HS-5 (cell line): ENCODE measurements at places on chromosomes 2 and 18.

DNA sequence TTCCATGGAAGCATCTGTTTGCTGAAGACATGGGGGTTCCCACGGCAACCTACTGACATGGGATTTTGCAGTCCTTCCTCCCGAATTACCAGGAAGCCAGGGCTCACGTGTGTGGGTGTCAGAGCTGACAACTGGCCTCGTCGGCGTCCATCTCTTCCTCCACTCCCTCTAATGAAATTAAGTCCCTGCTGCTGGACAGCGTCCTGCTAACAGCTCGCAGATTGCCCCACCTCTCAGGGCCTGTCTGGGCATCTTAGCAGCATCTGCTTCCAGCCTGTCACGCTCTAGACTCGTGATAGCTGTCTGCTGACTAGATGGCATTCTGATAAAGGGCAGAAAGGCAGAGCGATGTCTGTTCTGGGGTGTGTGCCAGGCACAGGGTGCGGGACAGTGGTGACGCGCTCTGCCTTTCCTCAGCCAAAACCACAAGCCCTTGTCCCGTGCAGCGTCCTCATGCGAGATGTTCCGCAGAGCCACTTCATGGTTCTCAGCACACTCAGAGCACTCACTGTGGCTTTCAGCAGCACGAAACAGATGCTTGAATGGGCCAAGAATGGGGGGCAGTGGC, 161.1 kb downstream of the ARL4C start:
- DNase-seq = no peak

- peak; percentile 40 for DNase-seq
These were observed 54.1 kb downstream of the ETAA1 start for GRCh38 chr2:67451086-67451832.

DNA sequence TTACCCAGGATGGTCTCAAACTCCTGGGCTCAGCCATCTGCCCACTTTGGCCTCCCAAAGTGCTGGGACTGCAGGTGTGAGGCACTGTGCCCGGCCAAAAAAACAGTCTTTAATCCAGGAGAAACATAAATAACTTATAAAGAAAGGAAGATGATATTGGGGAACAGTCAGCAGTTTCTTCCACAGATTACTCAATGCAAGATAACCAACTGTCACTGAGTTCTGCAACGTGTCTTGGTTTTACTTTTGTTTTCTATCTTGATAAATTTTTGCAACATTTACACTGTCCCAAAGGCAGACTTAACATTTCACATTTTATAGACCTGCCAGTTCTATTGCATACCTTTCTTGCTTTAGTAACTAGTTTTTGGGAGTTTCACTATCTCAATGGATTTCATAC, 71.1 kb downstream of the ANKRD44 start:
- DNase-seq = no peak

GRCh38 chr2:226671141-226671676, 128.4 kb downstream of the IRS1 start:
- DNase-seq = no peak

DNA sequence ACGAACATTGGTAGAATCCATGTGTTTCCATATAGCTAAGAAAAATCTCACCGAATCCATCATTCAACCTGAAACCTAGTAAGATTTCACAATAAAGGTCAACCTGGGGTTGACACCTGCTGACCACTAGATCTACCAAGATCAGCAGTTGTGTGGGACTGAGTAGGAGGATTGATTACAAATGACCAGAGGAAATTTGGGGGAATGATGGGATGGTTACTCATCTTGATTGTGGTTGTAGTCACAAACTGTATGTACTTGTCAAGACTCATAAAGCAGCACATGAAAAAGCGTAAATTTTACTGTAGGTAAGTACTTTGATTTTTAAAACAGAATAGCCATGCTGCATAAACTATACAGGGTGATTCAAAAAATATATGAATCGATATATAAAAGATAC, 14.7 kb downstream of the DAPL1 start:
- no peak for DNase-seq

DNA sequence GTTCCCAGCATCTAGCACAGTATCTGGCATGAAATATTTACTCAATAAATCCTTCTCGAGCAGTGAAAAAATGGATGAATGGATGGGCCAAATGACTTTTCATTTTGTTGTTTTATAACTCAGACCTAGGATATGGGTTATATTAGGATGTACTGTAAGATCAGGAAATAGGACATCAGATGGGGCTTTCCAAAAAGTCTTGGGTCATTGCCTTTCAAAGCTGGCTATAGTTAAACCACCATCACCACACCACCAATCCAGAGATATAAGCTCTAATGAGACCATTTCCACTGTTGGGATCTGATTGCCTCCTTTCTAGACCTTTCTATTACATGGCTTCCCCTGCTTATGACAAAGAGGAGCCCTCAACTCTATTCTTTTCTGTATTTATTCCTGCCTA, 525.0 kb upstream of the TCF4 start:
- no peak for DNase-seq

- DNase-seq = no peak
These were observed 5.9 kb downstream of the ZSCAN30 start for GRCh38 chr18:35283923-35284794.

GRCh38 chr2:173048897-173049661, 26.6 kb upstream of the MAP3K20 start:
- DNase-seq = peak; percentile 98

DNA sequence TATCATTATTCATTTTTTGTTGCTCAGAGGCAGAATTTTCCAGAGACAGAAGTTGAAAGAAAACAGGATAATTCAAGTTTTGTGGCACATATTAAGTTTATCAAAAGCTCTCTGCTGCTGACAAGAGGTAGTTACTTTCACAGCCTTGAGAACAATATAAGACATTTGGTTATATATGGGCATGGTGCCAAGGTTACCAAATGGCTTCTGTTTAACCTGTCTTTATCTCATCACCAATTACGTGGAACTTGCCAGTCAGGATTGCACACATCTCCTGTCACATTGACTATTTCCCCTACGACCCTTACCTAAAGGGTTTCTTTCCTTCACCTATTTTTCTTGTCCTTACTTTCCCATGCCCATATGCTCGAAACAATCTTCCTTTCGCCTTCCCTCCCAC, 35.9 kb downstream of the KLF7 start:
- no peak for DNase-seq

- peak; percentile 25 for DNase-seq
These were observed 126.8 kb upstream of the SERPINE2 start for GRCh38 chr2:224165901-224166319.

DNA sequence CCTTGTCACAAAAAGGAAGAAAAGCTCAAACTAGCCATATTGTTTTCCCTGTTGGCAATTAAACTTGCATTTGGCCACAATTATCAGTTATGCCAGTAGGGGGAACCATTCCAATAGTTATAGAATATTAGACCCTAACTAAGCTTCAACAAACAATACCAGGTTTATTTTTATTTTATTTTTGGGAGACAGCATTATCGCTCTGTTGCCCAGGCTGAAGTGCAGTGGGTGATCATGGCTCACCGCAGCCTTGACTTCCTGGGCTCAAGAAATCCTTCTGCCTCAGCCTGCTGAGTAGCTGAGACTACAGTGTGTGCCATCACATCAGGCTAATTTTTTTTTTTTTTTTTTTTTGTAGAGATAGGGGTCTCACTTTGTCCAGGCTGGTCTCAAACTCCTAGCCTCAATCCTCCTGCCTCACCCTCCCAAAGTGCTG, 102.1 kb downstream of the ATAD2B start:
- peak; percentile 35 for DNase-seq

- no peak for DNase-seq
These were observed 8.2 kb upstream of the KIAA2012 start for GRCh38 chr2:202064881-202065230.

DNA sequence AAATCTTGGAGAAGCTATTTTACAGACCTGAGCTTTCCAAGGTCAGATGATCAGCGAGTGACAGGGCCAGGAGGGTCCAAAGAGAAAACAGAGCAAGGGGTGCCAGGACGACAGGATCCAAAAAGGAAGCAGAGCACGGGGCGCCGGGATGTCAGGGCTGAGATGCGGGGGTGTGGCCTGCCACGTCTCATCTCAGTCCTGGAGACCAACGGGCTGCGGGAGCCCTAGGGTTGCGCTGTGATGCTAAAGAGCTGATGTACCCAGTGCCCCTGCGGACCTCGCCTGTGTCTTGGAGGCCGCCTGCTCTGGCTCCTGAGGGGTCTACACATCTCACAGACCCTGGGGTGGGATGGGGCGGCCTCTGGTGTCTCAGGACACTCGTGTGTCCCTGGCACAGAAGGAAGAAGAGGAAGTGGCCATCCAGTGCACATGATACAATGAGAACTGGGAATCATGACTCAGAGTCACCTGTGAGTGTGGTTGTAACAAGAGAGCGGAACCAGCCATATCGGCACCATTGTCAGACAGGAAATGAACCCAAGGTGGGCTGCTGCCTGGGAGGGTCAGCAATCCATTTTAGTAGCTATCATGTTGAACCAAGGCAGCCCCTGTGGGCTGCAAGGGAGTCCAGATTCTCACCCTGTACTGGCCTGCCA, 97.8 kb downstream of the MYT1L start:
- DNase-seq = no peak

- no peak for DNase-seq
These were observed 1.5 kb upstream of the MPPE1 start for GRCh38 chr18:11909591-11910026.

DNA sequence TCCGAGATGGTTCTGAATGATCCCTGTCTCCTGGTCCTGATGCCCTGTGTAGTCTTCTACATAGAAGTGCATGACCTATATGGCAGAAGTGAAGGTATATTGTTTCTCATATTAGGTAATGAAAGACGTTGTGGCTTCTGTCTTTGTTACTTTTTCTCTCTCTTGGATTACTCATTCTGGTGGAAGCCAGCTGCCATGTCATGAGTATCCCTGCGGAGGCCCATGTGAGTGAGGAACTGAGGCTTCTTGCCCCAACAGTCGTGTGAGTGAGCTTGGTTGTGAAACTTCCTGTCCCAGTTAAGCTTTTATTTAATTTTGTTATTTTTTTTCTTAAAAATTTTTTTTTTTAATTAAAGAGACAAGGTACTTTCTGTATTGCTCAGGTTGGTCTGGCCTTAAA, 134.7 kb downstream of the UBR3 start:
- DNase-seq = peak; percentile 58

GRCh38 chr2:230144355-230144754, 75.4 kb downstream of the SP110 start:
- no peak for DNase-seq

DNA sequence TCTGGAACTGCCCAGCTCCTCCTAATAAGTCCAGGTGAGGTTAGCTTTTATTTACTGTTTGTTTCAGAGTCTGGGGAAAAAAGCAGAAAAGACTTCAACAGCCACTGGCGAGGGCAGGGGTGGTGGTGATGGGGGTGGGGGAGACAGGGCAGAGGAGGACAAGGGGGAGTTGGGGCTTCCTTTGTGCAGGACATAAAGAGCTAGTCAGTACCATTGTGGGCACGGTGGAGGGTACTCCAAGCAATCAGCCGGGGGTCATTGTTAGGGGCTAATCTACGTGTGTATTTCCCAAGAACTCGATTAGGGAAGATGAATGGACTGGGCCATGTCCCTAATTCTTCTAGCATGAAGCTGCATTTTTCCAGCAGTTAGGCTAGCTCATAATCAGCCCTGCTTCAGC, 2.8 kb upstream of the RAX start:
- no peak for DNase-seq

- DNase-seq = no peak
These were observed 53.6 kb downstream of the PKDCC start for GRCh38 chr2:42101206-42102023.

DNA sequence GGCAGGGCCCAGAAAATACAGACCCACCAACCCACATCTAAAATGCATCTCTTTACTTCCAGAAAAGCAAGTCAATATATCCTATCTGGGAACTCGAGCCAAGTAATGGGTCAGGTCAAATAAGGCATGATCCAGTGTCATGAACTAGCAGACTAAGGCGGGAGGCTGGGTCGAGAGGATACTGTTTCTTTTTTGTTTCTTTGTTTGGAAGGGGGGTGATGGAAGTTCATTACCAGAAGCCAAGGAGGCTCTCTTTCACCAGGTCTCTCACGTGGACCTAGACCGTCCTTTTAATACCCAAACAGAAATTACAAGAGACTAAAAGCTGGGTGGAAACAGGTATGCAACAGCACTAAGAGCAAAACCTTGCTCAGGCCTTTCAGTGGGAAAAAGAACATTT, 108.3 kb downstream of the HDAC4 start:
- DNase-seq = no peak

GRCh38 chr2:46200861-46201605, 96.2 kb upstream of the EPAS1 start:
- DNase-seq = no peak

GRCh38 chr2:47174733-47175361, 19.7 kb upstream of the STPG4 start:
- no peak for DNase-seq

- no peak for DNase-seq
These were observed 296.9 kb upstream of the TNP1 start for GRCh38 chr2:217156801-217157200.

- no peak for DNase-seq
These were observed 257.2 kb upstream of the HDAC4 start for GRCh38 chr2:239657992-239658391.

DNA sequence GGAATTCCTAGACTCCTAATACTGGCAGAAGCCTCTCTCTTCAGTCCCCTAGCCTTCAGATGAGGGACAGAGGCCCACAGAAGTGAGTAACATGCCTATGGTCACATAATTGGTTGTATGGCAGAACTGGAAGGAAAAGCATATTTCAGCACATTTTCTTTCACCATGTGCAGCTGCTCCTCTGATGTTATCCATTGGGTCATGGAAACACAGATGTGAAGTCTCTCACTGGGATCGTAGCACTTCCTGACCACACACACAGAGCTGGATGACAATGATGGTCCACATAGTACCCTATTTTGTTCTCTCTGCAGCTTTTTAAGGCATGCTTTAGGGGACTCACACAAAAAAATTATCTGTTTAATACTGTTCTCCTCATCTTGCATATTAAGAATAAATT, 24.5 kb downstream of the MYO3B start:
- no peak for DNase-seq

DNA sequence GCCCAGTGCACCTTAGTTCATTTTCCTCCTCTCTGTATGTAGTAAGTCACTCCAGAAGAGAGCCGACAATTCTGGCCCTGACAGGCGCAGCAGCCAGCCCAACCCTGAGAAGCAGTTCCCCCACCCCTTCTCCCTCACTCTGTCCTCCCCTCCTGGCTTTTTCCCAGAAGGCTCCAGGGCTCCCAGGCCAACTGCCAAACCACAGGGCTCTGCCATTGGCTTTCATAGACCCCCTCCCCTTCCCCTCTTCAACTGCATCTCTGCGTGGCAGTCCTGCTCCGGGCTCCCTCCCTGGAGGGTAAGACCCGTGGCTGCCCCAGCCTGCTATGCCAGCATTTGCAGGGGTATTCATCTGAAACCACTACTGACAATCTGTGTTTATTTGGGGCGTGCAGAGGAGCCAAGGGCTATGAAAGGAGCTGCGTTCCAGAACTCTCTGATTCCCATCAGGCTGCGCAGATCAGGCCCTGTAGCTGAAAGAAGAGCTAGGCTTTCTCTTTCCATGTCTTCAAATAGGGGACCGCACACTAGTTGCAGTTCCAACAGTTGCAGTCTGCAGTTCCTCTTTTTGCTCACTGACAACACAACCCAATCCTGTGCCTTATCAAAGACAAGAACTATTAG, 388.6 kb upstream of the TNP1 start:
- DNase-seq = no peak

GRCh38 chr2:39671604-39672003, 5.9 kb downstream of the TMEM178A start:
- no peak for DNase-seq

GRCh38 chr18:66761166-66761565, 157.3 kb upstream of the CDH19 start:
- no peak for DNase-seq

GRCh38 chr18:76476665-76477561, 18.1 kb downstream of the ZNF516 start:
- peak; percentile 76 for DNase-seq
